ENCODE measurements at places on chromosomes 13 and 19. TPM values are rescaled to one million over a fixed set of nuclear protein-coding genes. Genes with fewer than 3 reads are reported as not detected.

- H3K27ac ChIP-seq: peak overlapping the region; percentile 72
- no peaks in the 10 kb centered on the region for H3K27me3 ChIP-seq
- peak; percentile 51 for DNase-seq
These were observed 112.3 kb downstream of the GADD45B start for GRCh38 chr19:2588081-2588777.

- no peak for DNase-seq
- no peaks in the 10 kb centered on the region for H3K4me1 ChIP-seq
- H3K27ac ChIP-seq: no peak overlapping the region
- H3K36me3 ChIP-seq: no peaks in the 10 kb centered on the region
These were observed 16.1 kb downstream of the USPL1 start for GRCh38 chr13:30633861-30634260.

The TICAM1 gene
- total RNA-seq: 8.6 TPM

GRCh38 chr13:83876546-83876945, 5.7 kb downstream of the SLITRK1 start:
- DNase-seq: no peak
- H3K4me3 ChIP-seq: no peak overlapping the region
- no peaks in the 10 kb centered on the region for H3K4me1 ChIP-seq
- H3K36me3 ChIP-seq: no peaks in the 10 kb centered on the region
- peaks cover 21% of the 10 kb centered on the region for H3K27me3 ChIP-seq

GRCh38 chr19:39737351-39737750, 478 bp downstream of the CLC start:
- no peak overlapping the region for H3K4me3 ChIP-seq
- no peaks in the 10 kb centered on the region for H3K27me3 ChIP-seq
- H3K4me1 ChIP-seq: no peaks in the 10 kb centered on the region
- no peak for DNase-seq

GRCh38 chr13:112450118-112450903, 74.2 kb downstream of the SPACA7 start:
- H3K4me1 ChIP-seq: no peaks in the 10 kb centered on the region
- no peak for DNase-seq
- H3K27ac ChIP-seq: no peak overlapping the region
- H3K4me3 ChIP-seq: no peak overlapping the region
- H3K36me3 ChIP-seq: no peaks in the 10 kb centered on the region
- H3K27me3 ChIP-seq: no peaks in the 10 kb centered on the region

The PABPC3 gene
- total RNA-seq: not detected

The TM9SF2 gene
- total RNA-seq: 54.2 TPM

The PPP1R12C gene
- total RNA-seq: 324 TPM

DNA sequence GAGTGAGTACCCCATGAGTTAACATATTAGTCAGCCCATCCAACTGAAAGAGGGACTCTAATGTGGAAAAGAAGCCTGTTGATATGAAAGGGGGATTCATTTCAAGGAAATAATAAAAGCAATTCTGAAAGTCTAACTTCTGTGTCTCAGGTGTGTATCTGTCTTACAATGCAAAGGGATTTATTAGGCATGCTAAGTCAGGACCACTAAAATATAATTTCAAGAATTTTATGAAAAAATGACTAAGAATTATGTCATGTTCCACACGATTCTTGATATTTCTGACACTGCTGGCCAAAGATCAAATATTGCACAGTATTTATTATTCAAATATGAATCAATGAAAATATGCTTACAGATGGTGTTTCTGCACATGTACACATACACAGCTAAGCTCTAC, 130.8 kb downstream of the KLF12 start:
- H3K4me1 ChIP-seq: no peaks in the 10 kb centered on the region
- H3K4me3 ChIP-seq: no peak overlapping the region
- no peak for DNase-seq
- no peaks in the 10 kb centered on the region for H3K36me3 ChIP-seq

DNA sequence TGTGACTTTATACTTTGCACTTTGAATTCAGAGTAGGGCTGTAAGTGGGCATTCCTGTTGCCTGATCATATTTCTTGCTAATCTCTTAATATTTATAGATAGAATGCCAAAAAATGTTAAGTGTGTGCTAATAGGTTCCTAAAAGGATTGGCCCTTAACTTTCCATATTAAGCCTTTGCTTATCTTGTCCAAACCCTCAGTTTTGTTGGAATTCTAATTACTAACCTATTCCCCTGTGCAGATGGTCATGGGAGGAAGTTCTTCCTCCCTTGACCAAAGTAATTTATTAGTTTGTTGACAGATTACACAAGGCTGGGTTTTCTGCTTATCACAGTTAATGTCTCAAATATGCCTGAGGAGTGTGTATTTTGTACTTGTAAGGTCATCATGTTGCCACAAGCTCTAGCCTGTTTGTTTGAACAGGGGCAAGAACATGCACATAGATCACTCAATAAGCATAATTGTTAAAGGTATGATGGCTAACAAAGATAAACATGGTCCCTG, 541.1 kb upstream of the SPRY2 start:
- H3K27ac ChIP-seq: no peak overlapping the region
- no peak for DNase-seq
- H3K4me3 ChIP-seq: no peak overlapping the region
- H3K36me3 ChIP-seq: no peaks in the 10 kb centered on the region
- no peaks in the 10 kb centered on the region for H3K27me3 ChIP-seq

GRCh38 chr19:14474827-14475226, 327 bp downstream of the PTGER1 start:
- H3K36me3 ChIP-seq: peaks cover 34% of the 10 kb centered on the region
- H3K4me3 ChIP-seq: no peak overlapping the region
- DNase-seq: no peak
- peaks cover 33% of the 10 kb centered on the region for H3K27me3 ChIP-seq
- peaks cover 32% of the 10 kb centered on the region for H3K4me1 ChIP-seq

The C19orf67 gene
- total RNA-seq: not detected

DNA sequence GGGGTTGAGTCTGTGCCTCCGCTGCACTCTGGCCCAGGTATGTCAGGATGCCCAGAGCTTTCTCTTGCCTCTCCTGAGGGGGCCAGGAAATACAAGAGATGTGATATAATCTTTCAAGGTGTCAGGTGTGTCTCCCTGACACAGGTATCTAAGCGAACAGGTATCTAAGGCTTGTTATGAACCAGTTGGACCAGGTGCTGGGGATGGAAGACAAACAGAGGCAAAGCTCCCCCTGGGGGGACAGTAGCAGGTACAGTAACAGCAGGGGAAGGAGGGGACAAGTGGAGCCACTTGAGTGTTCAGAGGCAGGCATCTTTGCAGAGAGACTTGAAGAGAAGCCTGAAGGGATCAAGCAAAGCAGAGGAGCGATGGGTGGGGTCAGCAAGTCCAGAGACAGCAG, 2.6 kb downstream of the LENG1 start:
- H3K27ac ChIP-seq: no peak overlapping the region
- H3K27me3 ChIP-seq: no peaks in the 10 kb centered on the region
- H3K4me3 ChIP-seq: no peak overlapping the region
- peaks cover 63% of the 10 kb centered on the region for H3K36me3 ChIP-seq

GRCh38 chr13:75620020-75620419, 16.1 kb upstream of the LMO7 start:
- no peaks in the 10 kb centered on the region for H3K36me3 ChIP-seq
- no peaks in the 10 kb centered on the region for H3K27me3 ChIP-seq
- H3K27ac ChIP-seq: no peak overlapping the region
- DNase-seq: no peak
- no peak overlapping the region for H3K4me3 ChIP-seq
- no peaks in the 10 kb centered on the region for H3K4me1 ChIP-seq

The KLK14 gene
- total RNA-seq: not detected
